Uterine smooth muscle cell (primary cell): ENCODE measurements at places on chromosomes 5 and 9. TPM values are rescaled to one million over a fixed set of nuclear protein-coding genes. Genes with fewer than 3 reads are reported as not detected.

The IL5 gene
- not detected in 2 replicates for total RNA-seq

The FAM170A gene
- 0.11 TPM in 1 of 2 replicates, not detected in the other for total RNA-seq

The C9orf153 gene
- 0.25 TPM in 1 of 2 replicates, not detected in the other for total RNA-seq

The AFAP1L1 gene
- total RNA-seq: 7.5 and 8.3 TPM in 2 replicates

The PRKACG gene
- total RNA-seq: not detected in 2 replicates

The WWC1 gene
- 0.33 TPM in 1 of 2 replicates, not detected in the other for total RNA-seq

The NR5A1 gene
- not detected in 2 replicates for total RNA-seq

The DNLZ gene
- 17.4 and 19.1 TPM in 2 replicates for total RNA-seq

The ZNF883 gene
- total RNA-seq: 1.2 and 2.2 TPM in 2 replicates

The FOXD4 gene
- 0.62 TPM in 1 of 2 replicates, not detected in the other for total RNA-seq

The TEX48 gene
- not detected in 2 replicates for total RNA-seq

The PCDHB16 gene
- 0.12 and 0.33 TPM in 2 replicates for total RNA-seq

The OBP2B gene
- not detected in 2 replicates for total RNA-seq

The ADRB2 gene
- total RNA-seq: 0.12 and 0.22 TPM in 2 replicates

The CTSV gene
- total RNA-seq: 0.62 and 0.89 TPM in 2 replicates

The BTNL8 gene
- total RNA-seq: not detected in 2 replicates

The KIF27 gene
- total RNA-seq: 4.3 and 5.1 TPM in 2 replicates

The AJM1 gene
- total RNA-seq: 1.4 and 3.5 TPM in 2 replicates

The NOXA1 gene
- 0.22 and 1.00 TPM in 2 replicates for total RNA-seq

The SCGB3A2 gene
- total RNA-seq: not detected in 2 replicates

The PCDHB13 gene
- total RNA-seq: under 0.01 and 0.12 TPM in 2 replicates

The IFNB1 gene
- total RNA-seq: not detected in 2 replicates

The MSMP gene
- total RNA-seq: 0.62 TPM in 1 of 2 replicates, not detected in the other

The F12 gene
- 0.22 and 0.50 TPM in 2 replicates for total RNA-seq

The ENC1 gene
- 27.7 and 32.9 TPM in 2 replicates for total RNA-seq

The IFNK gene
- 0.12 TPM in 1 of 2 replicates, not detected in the other for total RNA-seq

The SLC46A2 gene
- not detected in 2 replicates for total RNA-seq

The SLC34A1 gene
- total RNA-seq: not detected in 2 replicates

The DRD1 gene
- not detected in 2 replicates for total RNA-seq

The PRDM9 gene
- not detected in 2 replicates for total RNA-seq

The LHX3 gene
- total RNA-seq: under 0.01 TPM in 1 of 2 replicates, not detected in the other

The FGF1 gene
- total RNA-seq: 3.4 and 4.0 TPM in 2 replicates

The CDX1 gene
- total RNA-seq: 0.12 TPM in 1 of 2 replicates, not detected in the other

The DCAF12 gene
- 10.5 and 12.3 TPM in 2 replicates for total RNA-seq

The OCLN gene
- total RNA-seq: 1.7 and 2.0 TPM in 2 replicates

The SPINK7 gene
- not detected in 2 replicates for total RNA-seq

The FOXD4L3 gene
- total RNA-seq: not detected in 2 replicates

The MARVELD2 gene
- total RNA-seq: 0.44 and 0.75 TPM in 2 replicates

The PCDHGA6 gene
- 1.7 and 3.2 TPM in 2 replicates for total RNA-seq

The SLC36A2 gene
- total RNA-seq: not detected in 2 replicates

The C5orf63 gene
- total RNA-seq: 2.7 and 3.1 TPM in 2 replicates

The GABRA6 gene
- total RNA-seq: not detected in 2 replicates

The VPS13A gene
- 31.1 and 34.5 TPM in 2 replicates for total RNA-seq

The LCNL1 gene
- 0.66 and 6.4 TPM in 2 replicates for total RNA-seq

The SLC22A5 gene
- total RNA-seq: 5.7 and 6.5 TPM in 2 replicates

The RNF183 gene
- 0.37 TPM in 1 of 2 replicates, not detected in the other for total RNA-seq

The DNAH5 gene
- 0.11 and 0.37 TPM in 2 replicates for total RNA-seq

The GFI1B gene
- total RNA-seq: not detected in 2 replicates

The FCN1 gene
- total RNA-seq: not detected in 2 replicates

The PPP2R2B gene
- total RNA-seq: 0.87 and 1.3 TPM in 2 replicates

The FAM169A gene
- total RNA-seq: 2.6 and 3.2 TPM in 2 replicates

The TLX3 gene
- not detected in 2 replicates for total RNA-seq
